ENCODE measurements at places on chromosomes 2 and 18. TPM values are rescaled to one million over a fixed set of nuclear protein-coding genes. Genes with fewer than 3 reads are reported as not detected.

Gene ANTXR1
- 0.02 TPM for total RNA-seq

Gene NBAS
- total RNA-seq = 34.1 TPM

Gene CCDC141
- total RNA-seq = 14.5 TPM

Gene NAT8
- not detected for total RNA-seq

Gene LYPD6B
- total RNA-seq = not detected

Gene DHRS9
- total RNA-seq = not detected

Gene PSMD1
- total RNA-seq = 122 TPM

Gene DES
- not detected for total RNA-seq

Gene ARID5A
- 53.6 TPM for total RNA-seq

Gene IL36B
- total RNA-seq = not detected

Gene KCNJ13
- not detected for total RNA-seq

Gene KCNF1
- total RNA-seq = not detected

Gene ANKRD53
- total RNA-seq = not detected

Gene LINC00305
- total RNA-seq = not detected

Gene ITGA4
- 312 TPM for total RNA-seq

Gene FASTKD2
- total RNA-seq = 24.0 TPM

Gene CXCR4
- 97.6 TPM for total RNA-seq

Gene CIB4
- total RNA-seq = not detected

Gene PRSS56
- not detected for total RNA-seq

Gene RGPD5
- total RNA-seq = 14.0 TPM

Gene C2orf72
- total RNA-seq = 0.07 TPM

Gene ATOH8
- 0.18 TPM for total RNA-seq

Gene REEP1
- total RNA-seq = 0.45 TPM

Gene IMPACT
- 8.8 TPM for total RNA-seq

Gene PDCL3
- total RNA-seq = 36.7 TPM

Gene SCYGR4
- total RNA-seq = not detected

Gene OSR1
- not detected for total RNA-seq

Gene ABCG5
- total RNA-seq = not detected

Gene CNGA3
- total RNA-seq = not detected

Gene PLEK
- 0.86 TPM for total RNA-seq

Gene TUBA3E
- not detected for total RNA-seq

Gene MDH1B
- 0.09 TPM for total RNA-seq

Gene COLEC12
- total RNA-seq = not detected

Gene HADHA
- 119 TPM for total RNA-seq

Gene FAM161A
- total RNA-seq = 3.5 TPM

Gene ZFAND2B
- 53.0 TPM for total RNA-seq

Gene FTCDNL1
- 1.2 TPM for total RNA-seq

Gene PGAP1
- 28.1 TPM for total RNA-seq

Data from T-helper 2 cell treated with Interferon-gamma antibody and Interleukin-4, amounts not matched to agents 100 ng/mL and 5 ng/mL, for 36 hours (primary cell).